ENCODE measurements at places on chromosomes 12 and 14.

GRCh38 chr12:124111006-124111405 lies 138.0 kb downstream of the ZNF664 start:
- DNase-seq, result no peak

- peak; percentile 74 for DNase-seq
Observed at GRCh38 chr14:105180592-105181548, at the start of gene NUDT14. NUDT14 (minus strand) TSS chr14:105181312; CDS start chr14:105181209, 103 bp downstream.

- DNase-seq, result no peak
Observed at GRCh38 chr12:49345051-49345824, 1.4 kb upstream of the DNAJC22 start.

DNA sequence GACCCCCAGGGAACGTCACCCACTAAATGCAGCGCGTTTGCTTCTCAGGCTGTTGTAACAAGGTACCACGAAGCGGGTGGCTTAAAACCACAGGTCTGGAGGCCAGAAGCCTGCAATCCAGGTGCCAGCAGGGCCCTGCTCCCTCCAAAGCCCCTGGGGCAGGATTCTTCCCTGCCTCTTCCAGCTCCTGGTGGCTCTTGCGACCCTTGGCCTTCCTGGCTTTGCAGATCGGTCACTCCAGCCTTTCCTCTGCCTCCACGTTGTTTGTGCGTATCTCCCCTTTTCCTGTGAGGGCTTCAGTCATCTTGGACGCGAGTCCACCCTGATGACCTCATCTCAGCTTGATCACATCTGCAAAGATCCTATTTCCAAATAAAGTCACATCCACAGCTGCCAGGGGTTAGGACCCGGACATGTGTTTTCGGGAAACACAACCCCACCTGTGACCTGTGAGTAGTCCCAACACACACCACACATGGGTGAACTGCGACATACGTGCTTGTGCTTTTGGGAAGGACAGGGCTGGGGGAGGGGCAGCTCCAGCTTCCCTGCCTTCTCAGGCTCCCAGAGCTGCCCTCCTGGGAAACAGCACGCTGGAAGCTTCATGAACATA lies 114.5 kb upstream of the NCOR2 start:
- no peak for DNase-seq

DNA sequence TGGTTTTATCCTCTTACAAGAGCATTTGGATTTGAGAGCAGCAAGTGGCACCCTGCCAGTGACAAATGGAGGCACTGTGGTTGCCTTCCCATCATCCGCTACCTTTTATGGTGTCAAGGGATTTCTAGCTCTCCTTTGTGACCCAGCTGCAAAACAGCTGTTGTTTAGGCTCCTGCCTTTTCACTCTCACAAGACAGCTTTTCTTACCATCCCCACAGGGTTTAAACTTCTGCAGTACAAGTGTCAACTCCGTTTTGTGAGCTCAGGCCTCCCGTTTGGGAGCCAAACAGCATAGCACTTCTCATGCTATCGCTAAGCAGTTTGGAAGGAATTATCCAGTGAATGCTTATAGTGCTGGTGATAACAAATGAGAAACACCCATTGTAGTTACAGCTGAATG lies 331.4 kb downstream of the TMTC2 start:
- DNase-seq, result no peak

- DNase-seq, result no peak
Observed at GRCh38 chr12:11075642-11076041, 13.5 kb upstream of the TAS2R46 start.

GRCh38 chr12:56521590-56522371 lies at the start of gene RBMS2:
RBMS2 (plus strand) TSS chr12:56521820; CDS start chr12:56522024, 204 bp downstream.
- DNase-seq, result peak; percentile 5

DNA sequence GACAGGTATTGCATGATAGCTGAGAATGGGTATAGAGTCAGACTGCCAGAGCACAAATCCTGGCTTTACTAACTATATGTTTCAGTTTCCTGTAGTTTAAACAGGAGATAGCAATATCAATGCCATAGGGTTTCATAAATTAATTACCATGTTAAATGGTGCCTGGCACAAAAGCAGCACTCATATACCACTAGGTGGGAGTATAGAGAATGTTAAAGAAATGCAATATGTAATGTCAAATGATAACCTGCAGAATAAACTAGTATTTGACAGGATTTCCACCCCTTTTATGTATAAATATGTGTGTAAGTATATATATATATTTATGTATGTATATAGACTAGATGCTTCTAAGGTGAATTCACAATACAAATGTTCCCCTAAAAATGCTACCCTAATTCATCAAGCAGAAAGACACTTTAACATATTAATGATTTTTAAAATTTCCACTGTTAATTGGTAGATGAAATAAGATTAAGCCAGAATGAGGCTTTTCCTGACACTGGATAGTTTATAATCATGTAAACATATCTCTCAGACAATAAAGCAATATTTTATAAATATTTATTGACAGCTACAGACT lies 8.6 kb downstream of the WDR89 start:
- no peak for DNase-seq

DNA sequence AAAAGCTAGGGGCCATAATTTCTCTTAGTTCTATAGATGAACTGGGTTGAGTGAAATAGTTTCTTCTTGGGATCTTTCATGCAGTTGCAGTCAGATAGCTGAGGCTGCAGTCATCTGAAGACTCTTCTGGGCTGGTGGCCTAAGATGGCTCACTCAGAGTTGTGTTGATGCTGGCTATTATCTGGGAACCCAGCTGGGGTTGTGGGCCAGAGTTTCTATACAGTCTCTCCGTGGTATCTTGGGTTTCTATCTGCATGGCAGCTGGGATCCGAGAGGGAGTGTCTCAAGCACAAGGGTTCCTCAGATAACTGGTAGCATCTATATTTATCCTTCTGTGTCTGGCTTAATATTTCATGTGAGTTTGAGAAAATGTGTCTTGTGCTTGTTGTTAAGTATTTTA lies 21.1 kb downstream of the AVPR1A start:
- no peak for DNase-seq

DNA sequence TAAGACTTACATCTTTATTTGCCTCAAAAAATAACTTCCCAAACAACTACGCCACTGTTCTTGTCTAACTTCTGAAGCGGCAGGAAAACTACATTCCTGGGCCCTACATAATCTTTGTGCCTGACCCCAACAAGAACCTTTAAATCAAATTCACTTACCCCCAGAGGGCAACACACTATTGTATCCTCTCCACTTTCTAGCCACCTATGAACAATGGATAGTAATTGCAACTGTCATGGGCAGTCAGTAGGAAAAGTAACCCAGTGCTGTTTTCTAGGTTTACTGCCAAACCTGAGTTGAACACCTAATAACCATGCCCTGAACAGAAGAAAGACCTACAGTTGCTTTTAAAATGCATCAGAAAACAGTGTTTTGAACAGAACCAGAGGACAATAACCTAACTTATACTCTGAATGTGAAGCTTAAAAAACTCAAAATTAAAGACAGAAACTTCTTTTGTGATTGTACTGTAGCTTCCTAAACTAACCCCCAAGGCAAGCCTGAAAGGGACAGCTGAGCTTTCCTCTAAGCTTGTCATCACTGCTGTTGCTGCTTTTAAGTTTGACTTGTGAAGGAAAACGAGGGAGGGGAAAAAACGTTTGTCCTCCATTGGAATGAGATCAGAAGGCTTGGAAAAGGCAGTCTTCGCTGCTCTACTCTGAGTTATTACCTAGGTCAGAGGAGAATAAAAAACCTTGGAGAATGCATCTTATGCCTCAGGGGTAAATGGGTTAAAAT lies 195.7 kb downstream of the SOX5 start:
- DNase-seq, result no peak

DNA sequence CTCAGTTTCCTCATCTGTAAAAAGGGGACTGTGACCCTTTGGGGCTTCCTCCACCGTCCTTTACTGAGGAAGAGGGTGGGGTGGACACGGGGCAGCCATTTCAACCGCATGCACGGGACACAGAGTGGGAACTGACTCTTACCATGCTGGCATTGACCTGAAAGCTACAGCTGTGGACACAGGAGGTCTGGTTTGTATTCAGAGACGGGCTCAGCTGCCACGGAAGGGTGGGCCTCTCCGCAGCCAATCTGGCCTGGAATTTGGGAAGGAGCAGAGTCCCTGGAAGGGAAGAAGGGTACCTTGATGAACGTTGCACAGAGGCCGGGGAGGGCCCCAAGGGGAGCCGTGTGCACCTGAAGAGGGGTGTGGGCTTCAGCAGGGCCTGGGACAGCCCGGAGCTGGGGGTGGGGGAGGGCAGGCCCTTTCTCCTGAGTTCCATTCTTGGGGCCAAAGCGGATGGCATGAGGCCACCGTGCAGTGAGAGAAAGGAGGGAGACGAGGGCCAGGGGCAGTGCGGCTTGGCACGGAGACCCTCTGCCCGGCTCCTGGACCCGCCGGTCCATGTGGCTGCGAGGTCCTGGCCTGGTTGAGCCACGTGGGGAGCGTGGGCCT lies 14.5 kb downstream of the TNFAIP2 start:
- no peak for DNase-seq

DNA sequence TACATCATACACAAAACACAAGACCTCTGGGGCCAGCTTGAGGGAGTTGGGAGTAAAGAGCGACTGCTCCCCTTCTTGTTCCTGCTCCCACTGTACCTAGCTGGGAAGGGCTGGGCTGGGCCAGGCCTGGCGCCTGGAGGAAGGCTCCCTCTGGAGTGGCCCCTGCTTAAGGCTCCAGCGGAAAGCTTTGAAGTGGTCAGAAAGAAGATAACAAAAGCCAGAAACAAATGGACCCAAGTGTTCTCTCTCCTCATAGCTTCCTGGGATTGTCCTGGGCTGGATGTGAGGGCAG lies 25.3 kb downstream of the PRPF40B start:
- DNase-seq, result no peak

GRCh38 chr14:66008631-66009030 lies 477.5 kb upstream of the CCDC196 start:
- DNase-seq, result no peak

- no peak for DNase-seq
Observed at GRCh38 chr14:75399843-75400775, 27.7 kb upstream of the JDP2 start.

GRCh38 chr12:15350643-15351042 lies 28.3 kb downstream of the PTPRO start:
- DNase-seq, result no peak

DNA sequence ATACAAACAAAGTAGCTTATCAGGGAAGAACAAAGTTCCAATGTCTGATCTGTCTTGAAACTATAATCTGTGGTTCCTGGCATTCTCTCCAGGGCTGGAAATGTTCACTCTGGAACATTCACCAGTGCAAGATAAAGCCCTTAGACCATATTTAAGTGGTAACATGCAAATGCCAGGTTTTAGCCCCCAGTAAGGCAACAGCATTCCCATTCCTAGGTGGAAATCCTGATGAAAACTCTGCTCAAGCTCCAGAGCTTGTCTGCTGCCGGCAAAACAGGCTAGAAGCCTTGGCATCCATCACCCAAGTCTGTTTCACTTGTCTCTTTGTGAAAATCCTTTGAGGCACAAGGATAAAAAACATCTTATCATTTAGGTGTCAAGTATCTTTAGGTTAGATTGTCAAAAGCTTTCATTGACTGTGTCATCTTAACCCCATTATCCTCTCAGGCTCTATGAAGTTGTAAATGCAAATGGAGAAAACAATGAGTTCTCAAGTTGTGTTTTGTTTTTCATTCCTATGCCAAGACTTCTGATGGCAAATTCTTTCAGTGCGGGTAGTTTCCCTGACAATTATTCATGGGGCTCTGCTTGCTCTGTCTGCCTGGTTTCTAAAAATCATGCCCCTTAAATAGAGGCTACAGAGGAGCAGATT lies 344.7 kb downstream of the NELL2 start:
- DNase-seq, result no peak

- DNase-seq, result no peak
Observed at GRCh38 chr14:85247071-85247470, 282.9 kb upstream of the FLRT2 start.

DNA sequence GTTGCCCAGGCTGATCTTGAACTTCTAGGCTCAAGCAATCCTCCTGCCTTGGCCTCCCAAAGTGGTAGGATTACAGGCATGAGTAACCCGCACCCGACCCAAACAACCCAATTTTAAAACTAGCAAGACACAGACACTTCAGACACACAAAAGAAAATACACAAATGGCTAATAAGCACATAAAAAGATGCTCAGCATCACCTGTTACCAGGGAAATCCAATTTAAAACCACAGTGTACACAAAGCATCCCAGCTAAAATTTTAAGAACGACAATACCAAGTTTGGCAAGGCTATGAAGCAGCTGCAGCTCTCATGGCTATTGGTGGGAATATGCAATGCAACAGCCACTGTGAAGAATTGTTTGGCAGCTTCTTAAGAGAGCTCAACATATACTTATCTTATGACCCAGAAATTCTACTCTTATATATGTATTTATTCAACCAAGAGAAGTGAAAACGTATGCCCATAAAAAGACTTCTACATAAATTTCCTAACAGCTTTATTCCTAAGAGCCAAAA lies 42.0 kb downstream of the BDKRB1 start:
- DNase-seq, result no peak

- DNase-seq, result no peak
Observed at GRCh38 chr14:23538050-23538718, 13.4 kb downstream of the ZFHX2 start.

DNA sequence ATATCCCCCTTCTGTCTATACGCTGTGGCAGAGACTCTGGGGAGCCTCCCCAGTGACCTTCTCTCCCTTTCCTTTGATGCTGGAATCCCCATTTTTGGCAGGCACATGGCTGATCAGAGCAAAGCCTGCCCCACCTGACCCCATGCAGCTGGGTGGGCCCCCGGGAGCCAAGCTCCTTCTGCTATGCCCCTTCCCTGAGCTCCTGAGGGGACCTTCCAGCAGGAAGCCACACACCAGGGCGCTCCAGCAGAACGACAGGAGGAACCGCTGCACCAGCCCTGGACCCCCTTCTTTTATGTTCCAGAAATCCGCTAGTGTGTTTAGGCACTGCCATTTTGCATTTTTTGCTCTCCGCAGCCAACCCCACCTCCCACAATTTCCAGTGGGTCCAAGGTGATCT lies 44.6 kb downstream of the TRAFD1 start:
- no peak for DNase-seq

GRCh38 chr14:102666635-102667034 lies 74.2 kb downstream of the RCOR1 start:
- DNase-seq, result no peak

DNA sequence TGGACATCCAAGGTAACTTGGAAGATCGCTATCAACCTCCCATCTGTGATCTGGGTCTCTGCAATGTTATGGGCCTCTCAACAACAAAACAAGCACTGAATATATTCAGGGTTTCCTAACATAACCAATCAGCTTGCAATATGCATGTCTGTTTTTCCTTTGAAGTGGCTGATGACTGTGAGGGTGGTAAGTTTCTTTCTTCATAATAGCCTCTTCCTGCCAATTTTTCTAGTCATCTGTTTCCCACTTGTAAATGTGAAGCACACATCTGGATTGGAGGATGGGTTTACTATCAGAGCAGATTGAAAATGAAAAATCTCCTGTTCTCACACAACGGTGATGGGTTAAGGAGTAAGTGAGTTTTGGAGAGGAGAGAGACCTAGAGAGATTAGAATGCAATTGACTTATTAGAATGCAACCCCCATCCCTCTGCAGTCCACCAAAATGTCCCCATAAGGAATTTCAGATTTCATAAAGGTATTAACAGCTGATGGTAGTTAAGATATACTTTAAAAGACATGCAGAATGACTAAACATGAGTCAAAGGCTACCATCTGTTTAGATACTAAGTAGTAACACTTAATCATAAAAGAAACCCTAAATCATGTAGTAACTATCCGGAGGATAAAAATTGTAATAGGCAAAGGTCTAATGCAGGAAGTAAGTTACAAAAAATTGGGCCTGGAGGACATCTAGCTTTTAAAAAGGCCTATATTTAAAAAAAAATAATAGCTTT lies 58.4 kb upstream of the SAV1 start:
- DNase-seq, result no peak

- DNase-seq, result no peak
Observed at GRCh38 chr12:67773896-67774295, 125.4 kb downstream of the DYRK2 start.

- DNase-seq, result no peak
Observed at GRCh38 chr12:107247650-107248049, 154.3 kb upstream of the CRY1 start.

All from stimulated activated CD8-positive, alpha-beta memory T cell treated with anti-CD3 and anti-CD28 coated beads, Interleukin-15, amount 100 ng/mL, for 1 hour (primary cell).